T-cell (primary cell): ENCODE measurements at places on chromosomes 2 and 18.

DNA sequence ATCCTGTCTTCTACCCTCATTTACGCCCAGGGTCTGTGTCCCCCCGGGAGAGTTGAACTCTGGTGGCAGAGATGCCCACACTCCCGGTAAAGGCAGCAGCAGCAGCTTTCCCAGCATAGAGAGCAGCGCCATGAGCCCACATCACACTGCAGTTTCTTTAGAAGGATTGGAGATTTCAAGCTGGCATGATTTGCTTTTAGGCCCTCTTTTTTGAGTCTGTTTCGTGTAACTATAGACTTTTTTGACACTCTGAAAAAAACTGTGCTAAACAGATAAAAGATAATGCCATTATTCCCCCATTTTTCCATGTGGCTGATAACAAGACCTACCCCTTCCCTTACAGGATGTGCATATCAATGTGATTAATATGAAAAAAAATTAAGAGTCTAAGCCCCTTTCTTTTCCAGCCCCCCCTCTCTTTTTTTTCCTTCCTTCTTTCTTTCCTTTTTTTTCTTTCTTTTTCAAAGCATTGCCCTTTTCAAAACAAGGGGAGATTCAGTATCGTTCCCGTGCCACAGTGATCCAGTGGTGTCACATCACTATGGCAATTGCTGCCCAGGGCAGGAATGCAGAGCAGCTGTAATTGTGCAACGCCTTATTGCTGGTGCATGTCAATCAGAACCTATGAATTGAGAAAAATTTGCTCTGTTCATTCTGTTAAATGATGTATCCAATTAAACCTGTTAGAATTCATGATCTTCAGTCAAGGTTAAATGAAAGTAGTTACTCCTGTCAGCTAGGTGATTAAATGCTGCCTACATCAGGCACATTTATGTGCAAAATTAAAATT lies 104.5 kb downstream of the CDCA7 start:
- no peak for DNase-seq

DNA sequence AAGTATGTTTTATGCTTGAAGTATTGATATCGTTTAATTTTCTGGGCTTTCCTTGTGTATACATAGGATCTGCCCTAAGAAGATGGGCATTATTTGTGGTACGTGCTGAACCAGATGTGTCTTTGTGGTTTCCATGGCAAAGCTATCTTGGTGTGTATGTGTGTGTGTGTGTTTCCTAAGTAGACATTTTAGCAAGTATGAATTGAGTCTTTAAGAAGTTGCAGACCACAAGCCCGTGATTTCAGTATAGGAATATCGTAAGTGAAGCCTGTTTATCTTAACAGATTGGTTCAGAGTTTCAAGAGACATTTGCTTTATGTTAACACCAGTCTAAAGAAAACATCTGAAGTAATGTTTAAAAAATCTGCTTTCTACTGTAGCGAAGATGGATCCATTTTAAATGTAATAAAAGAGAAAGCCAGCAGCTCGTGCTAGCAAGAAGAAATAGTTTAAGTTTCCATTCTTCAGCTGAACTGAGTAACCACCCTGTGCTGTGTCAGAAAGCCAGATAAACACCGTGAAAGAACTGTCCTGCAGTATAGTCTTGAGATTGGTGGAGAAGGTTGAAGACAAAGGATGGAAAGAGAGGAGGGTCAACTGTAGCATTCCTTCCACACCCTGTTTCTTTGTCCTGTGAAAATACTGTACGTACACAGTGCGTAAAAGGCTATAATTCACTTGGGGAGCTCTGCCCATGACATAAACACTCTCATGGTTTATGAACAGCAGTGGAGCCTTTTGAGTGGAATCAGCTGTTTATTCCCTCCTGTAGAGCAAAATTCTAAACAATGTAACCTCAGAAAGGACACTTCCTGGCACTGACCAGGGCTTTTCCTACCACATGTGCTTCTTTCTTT lies 91.9 kb upstream of the FOSL2 start:
- DNase-seq = no peak

DNA sequence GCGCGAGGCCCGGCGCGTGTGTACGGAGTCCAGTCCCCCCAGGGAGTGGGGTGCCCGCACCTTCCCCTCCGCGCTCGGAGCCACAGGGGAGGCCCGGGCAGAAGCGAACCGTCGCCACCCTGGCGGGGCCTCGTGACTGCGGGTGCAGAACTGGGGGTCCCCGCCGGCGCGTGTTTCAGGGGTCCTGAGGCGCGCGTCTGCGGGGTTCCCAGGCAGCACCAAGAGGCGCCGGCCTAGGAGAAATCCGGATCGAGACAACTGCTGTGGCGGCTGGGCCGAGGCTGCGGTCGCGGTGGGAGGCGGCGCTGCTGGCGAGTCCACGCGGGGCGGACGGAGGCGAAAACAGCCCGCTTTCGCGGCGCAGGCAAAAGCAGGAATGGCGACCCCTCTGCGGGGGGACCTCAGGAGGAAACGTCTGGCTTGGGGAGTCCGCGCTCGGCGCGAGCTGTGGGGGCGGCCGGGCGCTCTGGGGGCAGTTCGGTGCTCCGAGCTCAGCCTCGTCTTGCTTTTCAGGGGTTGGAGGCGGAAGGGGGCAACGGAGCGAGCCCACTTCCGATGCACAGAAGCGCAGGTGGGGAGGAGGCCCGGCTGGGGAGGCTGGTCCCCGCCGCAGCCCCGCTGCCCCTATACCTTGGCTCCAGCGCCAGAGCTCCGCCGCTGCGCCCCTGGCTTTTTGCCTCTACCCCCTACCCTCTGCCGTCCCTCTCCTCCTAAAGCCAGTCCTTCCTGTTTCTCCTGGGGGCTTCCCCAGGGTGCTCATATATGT lies 81.5 kb upstream of the LDLRAD4 start:
- DNase-seq = no peak

GRCh38 chr2:40094451-40094850 lies 315.4 kb upstream of the THUMPD2 start:
- no peak for DNase-seq

DNA sequence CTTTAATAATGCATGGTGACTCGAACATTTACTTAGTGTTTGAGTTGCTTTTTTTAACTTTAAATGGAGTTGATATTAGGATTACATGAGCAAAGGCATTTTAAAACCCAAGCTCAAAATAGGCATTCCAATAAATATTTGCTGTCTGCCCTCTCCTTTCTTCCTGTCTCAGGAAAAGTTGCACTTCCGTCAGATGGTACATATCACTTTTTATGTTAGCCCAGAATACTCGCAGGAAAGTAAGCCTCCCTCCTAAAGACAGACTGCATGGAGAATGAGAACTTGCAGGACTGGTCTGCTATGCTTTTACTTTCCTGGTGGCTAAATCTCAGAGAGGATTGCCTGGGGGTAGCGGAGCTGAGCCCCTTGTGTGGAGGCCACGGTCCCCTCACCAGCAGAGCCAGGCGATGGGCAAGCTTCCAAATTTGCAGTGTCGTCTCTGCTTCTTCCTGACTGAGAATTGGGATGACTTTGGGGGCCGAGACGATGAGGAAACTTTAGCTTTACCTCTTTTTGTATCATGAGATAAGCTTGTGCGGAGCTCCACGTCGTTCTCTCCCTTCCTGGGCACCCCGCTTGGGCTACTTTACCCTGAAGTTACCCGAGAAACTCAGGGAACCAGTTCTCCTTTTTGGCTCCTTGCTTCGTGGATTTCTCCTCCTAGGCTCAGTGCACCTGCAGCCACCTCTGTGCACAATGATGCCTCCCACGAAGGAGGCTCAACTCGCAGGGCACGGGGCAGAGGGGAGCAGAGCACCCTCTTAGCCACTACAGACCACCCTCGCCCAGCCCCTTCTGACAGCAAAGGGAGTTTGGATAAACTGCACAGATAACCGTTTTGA lies 223.3 kb downstream of the SH3RF3 start:
- DNase-seq = no peak

DNA sequence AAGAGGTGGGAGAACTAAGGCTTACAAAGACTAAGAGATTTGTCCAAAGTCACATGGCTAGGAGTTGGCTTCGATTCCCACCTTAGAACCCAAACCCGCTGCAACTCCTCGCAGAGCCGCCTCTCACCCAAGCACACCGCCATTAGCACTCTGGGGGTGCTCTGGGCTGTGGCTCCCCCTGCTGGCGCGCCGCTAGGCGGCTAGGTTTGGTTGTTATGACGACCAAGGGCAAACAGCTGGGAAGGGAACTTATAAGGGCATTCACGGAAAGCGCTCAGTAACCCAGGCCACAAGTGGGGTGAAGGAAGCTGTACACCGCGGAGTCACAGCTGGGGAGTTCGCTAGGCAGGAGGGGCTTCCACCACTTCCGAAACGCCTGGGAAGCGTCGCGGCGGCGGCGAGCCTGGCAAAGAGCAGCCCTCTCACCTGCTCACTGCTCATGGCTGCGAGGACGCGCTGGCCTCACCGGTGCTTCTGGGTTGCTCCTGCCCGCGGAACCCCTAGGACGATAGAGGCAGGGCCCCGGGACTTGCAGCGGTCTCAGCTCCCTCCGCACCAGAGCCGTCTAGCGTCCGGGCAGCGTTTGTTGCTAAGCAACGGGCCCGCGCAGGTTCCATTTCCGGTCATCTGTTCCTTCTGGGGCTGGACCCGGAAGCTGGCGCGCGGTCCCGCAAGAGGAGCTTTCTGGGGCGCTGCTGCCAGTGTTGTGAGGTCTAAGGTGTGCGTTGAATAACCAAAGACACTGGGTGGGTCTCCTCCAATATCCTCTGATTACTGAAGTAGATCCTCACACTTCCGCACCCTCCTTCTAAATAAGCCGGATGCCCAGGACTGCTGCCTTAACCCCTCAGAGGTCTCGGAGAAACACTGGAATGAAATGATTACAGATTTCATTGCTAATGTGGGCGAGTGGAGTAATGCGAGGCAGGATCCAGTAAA lies at the start of gene DNAH7:
Gene DNAH7 (minus strand): TSS at position 567 of the 939 bp plus-strand sequence. CDS start 126 bp downstream, at position 441.
- DNase-seq = peak; percentile 93

GRCh38 chr2:196590286-196590685 lies 49.2 kb upstream of the CCDC150 start:
- DNase-seq = no peak

DNA sequence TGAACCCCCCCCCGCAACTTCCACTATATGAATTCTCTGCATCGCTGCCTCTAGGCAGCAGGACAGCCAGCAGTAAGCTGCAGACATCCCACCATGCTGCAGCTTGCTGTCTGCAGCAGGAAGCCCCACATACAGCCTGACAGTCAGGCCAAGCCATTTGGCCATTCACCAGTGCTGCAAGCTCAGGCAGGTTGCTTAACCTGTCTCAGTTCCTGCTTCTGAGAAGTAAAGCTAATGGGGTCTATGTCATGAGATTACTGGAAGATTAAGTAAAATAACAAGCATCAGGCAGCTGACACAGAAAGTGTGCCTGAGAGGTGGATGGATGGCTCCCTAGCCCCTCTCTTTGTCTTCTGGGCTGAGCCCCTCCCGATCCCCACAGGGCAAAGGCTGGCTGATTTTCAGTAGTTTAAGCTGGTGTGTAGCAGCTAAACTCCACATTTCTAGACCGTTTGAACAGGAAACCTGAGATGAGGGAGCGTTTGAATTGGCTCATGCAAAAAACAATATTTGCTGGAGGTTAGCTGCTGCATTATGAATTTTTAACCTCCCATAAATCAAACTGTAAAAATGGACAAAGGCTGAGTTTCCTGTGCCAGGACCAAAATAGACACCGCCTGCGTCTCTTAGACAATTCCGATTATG lies 193.8 kb upstream of the ARL4C start:
- no peak for DNase-seq

DNA sequence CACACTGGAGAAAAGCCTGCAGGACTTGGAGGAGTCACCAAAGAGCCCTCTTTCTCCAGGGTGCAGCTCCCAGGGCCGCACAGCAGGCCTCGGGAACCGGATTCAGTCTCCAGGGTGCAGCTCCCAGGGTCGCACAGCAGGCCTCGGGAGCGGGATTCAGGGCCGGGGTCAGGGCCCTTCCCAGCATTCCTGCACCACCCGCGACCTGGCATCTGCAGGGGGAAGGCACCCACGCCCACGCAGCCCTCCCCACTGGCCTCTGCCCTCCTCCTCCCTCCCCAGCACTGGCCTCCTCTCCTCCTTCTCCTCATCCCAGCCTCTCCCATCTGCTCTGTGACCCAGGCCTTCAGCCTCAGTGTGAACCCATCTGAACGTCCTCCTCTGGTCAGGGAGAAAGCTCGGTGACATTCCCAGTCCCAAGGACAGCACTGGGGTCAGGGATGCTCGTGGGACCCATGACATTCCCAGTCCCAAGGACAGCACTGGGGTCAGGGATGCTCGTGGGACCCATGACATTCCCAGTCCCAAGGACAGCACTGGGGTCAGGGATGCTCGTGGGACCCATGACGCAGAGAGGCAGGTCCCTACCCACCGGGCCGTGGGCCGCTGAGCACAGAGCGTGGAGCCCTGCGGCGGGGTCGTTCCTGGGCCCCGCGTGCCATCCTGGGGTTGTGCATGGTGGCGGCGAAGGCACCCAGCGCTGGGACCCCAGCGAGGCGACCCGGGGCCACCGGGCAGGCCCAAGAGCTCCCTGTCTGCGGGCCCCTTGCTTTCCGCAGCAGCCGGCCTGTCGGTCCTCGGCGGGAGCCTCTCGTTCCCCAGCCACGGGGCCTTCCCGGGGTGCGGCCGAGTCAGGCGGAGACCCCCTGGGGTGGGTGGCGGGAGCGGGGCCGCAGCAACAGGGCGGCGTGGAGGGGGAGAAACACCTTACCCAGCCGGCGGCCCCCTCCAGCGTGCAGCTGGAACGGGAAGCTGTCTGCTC lies 550.2 kb upstream of the SALL3 start:
- no peak for DNase-seq

- DNase-seq = no peak
Measured at GRCh38 chr18:50775207-50775606, 44.6 kb downstream of the MRO start.

DNA sequence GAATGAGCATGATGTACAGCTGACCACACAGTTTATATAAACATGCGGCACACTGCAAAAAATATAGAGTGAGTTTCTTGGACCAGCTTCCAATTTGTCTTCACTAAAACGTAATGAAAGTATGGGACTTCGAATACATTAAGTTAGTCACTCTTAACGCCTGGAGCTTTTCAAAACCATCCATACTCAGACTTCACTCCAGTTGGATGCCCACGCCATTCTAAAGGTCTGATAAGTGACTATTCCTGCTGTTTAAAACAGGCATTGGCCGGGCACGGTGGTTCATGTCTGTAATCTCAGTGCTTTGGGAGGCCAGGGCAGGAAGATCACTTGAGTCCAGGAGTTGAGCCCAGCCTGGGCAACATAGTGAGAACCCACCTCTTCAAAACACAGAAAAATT lies 84.6 kb downstream of the MYL12B start:
- no peak for DNase-seq

- no peak for DNase-seq
Measured at GRCh38 chr2:137893145-137893544, 71.1 kb upstream of the HNMT start.

GRCh38 chr2:39725401-39725800 lies 53.7 kb downstream of the THUMPD2 start:
- DNase-seq = no peak

- no peak for DNase-seq
Measured at GRCh38 chr18:74068296-74068695, 79.3 kb downstream of the FBXO15 start.

GRCh38 chr2:170845343-170845742 lies 28.7 kb downstream of the GAD1 start:
- no peak for DNase-seq

GRCh38 chr2:166240387-166241313 lies 112.8 kb upstream of the SCN1A start:
- DNase-seq = no peak

GRCh38 chr18:8779251-8779650 lies 73.9 kb downstream of the MTCL1 start:
- DNase-seq = no peak
